Suprapubic skin (tissue), 4 donors: ENCODE measurements at places on chromosomes 6 and 20. TPM values are rescaled to one million over a fixed set of nuclear protein-coding genes. Genes with fewer than 3 reads are reported as not detected.

Gene TINAG
- not detected for total RNA-seq

Gene ZNF391
- 1.5 TPM for total RNA-seq

Gene USP49
- total RNA-seq, result 2.9 TPM

Gene CABLES2
- total RNA-seq, result 3.8 TPM

Gene ADGRF5
- total RNA-seq, result 13.0 TPM

Gene SSTR4
- not detected for total RNA-seq

Gene KHDC1L
- total RNA-seq, result not detected

Gene ZNF334
- 0.76 TPM for total RNA-seq

Gene MAK
- not detected for total RNA-seq

Gene TBXT
- not detected for total RNA-seq

Gene C20orf141
- not detected for total RNA-seq

Gene HLA-DRA
- total RNA-seq, result 261 TPM

Gene PPP1R3G
- 0.55 TPM for total RNA-seq

Gene SUPT3H
- 4.7 TPM for total RNA-seq

Gene CNR1
- total RNA-seq, result 3.7 TPM

Gene LHFPL5
- not detected for total RNA-seq
